Pons (tissue), 1 donor: ENCODE measurements at places on chromosomes 4 and X.

DNA sequence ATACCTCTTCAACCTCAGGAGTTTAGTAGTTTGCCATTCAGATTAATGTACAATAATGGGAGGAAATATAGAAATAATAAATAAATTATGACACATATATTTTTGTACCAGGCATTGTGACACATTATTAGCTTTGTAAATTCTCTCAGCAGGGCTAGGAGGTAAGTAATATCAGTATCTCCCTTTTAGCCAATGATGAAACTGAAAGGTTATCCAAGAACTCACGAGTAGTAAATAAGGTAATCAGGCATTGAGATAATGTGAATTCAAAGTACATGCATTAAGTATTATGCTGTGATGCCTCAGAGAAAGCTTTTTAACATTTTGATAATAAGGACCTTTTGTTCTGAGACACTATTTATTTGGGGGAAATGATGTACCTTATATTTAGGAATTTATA is 5.3 kb upstream of the ARAP2 start:
- no peak for DNase-seq

GRCh38 chr4:1109898-1110506 is 3.4 kb downstream of the RNF212 start:
- DNase-seq: no peak

DNA sequence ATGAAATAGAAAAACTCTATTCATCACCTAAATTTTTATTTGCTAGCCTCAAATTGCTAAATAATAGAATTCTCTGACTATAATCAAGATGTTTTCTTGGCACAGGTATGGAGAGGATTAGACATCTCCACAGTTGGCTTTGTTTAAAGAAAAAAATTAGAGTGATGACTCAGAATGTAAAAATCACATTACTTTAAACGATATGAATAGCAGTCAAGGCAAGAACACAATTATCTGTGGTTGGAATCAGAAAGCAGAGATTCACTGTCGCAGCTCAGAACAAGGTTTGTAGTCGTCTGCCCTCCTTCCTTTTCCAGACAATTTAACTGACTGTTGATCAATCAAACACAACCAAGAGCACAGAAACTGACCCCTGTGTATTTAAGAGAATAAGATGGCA is 32.2 kb upstream of the CCKAR start:
- DNase-seq: no peak

- DNase-seq: no peak
Observed at GRCh38 chrX:123436512-123437136, 252.5 kb downstream of the GRIA3 start.

GRCh38 chr4:146053891-146054290 is 115.3 kb upstream of the ZNF827 start:
- no peak for DNase-seq

GRCh38 chr4:158915683-158916241 is 146.9 kb downstream of the FNIP2 start:
- no peak for DNase-seq

- no peak for DNase-seq
Observed at GRCh38 chr4:98430708-98431403, 169.7 kb downstream of the RAP1GDS1 start.

- DNase-seq: no peak
Observed at GRCh38 chrX:17192106-17192505, 182.9 kb upstream of the NHS start.
